ENCODE measurements at places on chromosomes 3 and 15.

DNA sequence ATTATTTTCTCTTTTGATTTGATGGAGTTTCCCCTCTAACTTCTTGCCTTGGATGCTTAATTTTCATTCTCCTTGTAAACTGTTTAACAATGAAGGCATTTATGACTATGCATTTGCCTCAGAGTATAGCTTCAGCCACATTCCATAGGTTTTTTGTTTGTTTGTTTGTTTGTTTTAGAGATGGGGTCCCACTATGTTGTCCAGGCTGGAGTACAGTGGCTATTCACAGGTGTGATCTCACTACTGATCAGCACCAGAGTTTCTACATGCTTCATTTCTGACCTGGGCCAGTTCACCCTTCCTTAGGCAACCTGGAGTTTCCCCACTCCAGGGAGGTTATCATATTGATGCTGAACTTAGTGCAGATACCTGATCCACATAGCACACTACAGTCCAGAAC is 4.1 kb downstream of the SECISBP2L start:
- DNase-seq: no peak

DNA sequence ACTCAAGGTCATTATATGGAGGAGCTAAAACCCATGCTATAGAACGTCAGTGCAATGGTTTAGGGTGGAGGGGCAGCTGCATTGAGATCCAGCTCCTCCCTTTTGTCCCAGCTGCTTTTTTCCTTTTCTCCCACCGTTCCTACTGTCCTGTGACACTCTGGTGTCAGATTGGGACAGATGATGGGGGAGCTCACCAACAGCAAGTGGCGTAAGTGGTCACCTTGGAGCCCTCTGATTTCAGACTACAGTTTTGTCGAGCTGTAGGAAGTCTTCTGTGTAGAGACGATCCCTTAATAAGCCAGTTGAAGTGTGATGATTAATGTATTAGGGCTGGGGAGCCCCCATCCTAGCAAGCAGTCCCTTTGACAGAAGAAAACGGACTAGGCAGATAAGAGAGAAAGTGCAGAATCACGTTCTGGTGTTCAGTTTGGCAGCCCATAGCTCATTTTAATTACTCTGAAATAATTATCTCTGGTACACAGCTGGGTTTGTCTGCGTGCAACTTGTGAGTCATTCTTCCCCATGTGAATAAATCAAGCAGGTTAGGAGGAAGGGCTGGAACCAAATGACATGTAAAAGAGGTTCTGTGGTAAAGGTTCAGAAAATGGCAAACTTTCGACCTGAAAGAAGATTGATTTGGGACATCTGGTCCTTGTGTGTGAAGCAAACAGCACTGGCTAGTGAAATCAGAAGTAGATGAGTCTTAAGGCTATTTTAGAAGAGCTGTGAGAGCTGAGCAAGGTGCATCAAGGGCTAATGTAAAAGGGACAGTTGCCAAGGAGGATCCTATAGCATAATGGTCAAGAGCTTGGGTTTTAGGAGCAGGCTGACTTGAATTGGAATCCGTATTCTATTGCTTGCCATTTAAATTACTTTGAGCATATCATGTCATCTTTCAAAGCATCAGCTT is 241.4 kb downstream of the EDEM1 start:
- peak; percentile 25 for DNase-seq

- DNase-seq: no peak
Measured at GRCh38 chr15:65336493-65337435, 32.3 kb downstream of the RNU5B-1 start.

- no peak for DNase-seq
Measured at GRCh38 chr15:22947101-22948000, 32.8 kb downstream of the CYFIP1 start.

DNA sequence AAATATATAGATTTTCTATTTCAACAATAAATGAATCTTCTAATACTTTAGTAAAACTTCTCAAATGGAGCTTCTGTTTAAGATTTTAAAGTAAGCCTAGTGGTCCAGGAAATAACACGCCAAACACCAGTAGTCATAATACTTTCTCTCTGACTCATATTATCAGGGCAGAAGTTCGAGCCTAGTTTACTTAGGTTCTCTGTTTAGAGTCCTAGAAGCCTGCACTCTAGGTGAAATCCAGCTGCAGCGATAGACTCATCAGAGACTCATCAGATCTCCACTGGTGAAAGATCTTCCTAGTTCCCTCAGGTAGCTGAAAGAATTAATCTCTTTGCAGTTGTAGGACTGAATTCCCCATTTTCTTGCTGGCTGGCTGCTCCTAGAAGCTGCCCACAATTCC is 552.5 kb upstream of the ROBO2 start:
- no peak for DNase-seq

DNA sequence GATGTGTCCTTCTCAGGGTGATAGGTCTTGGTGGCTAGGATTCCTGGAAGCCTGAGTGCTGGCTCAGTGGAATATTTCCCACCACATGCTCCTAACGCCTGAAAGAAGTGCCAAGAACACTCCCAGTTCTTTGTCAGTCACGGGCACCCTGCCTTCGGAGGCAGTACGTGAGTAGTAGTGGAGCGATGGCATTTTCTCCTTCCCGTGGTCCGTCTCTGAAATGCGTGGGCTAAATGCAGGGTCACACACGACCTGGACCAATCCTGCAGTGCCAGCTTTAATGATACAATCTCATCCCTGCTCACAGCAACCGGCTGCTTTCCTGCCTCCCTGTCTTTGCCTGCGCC is 14.5 kb downstream of the H1-8 start:
- no peak for DNase-seq

DNA sequence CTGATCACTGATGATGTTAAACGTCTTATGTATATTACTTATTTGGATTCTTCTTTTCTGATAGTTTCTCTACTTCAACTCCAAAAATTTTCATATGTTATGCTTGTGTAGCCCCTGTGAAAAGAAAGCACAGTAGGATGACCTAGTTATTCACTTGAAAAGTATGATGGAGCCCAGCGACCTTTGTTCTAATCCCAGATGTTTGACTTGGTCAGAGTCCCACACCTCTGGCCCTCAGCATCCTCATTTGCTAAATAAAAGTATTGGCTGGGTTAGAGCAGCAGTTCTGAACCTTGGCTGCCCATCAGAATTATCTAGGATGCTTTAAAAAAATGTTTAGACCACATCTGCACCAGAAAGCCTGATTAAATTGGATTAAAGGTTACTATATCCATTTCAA is 173.7 kb downstream of the ATG7 start:
- no peak for DNase-seq

DNA sequence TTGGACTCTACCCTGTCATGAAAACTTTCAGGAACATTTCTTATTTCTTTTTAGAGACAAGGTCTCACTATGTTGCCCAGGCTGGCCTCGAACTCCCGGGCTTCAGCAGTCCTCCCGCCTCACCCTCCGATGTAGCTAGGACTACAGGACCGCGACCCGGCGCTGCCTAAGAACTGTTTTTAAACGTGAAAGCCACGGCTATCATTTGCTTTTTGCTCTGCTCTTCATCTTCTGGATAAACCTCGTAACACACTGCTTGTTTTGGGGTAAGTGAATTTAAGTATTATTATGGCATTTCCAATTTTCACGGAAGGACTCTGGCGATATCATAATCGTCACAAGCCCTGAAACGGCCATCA is 14.3 kb upstream of the CCNL1 start:
- DNase-seq: no peak

DNA sequence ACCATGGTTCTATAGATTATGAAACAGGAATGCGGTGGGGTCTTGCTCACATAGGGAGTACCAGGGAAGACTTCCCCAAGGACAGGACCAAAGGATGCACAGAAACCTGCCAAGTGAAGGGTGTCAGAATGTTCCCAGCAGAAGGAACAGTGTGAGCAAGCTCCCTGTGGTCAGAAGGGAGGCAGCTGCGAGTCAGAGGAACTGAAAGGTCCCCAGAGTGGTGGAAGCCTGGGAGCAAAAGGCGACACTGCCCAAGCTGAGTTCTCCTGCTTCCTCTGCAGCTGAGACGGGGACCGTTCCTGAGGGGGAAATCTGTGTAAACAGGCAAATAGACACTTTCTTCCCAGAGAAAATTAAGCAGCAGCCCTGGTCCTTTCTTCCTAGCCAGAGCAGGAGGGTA is 14.2 kb upstream of the SLC6A6 start:
- DNase-seq: no peak

- DNase-seq: no peak
Measured at GRCh38 chr3:1404270-1404962, 311.6 kb downstream of the CNTN6 start.

DNA sequence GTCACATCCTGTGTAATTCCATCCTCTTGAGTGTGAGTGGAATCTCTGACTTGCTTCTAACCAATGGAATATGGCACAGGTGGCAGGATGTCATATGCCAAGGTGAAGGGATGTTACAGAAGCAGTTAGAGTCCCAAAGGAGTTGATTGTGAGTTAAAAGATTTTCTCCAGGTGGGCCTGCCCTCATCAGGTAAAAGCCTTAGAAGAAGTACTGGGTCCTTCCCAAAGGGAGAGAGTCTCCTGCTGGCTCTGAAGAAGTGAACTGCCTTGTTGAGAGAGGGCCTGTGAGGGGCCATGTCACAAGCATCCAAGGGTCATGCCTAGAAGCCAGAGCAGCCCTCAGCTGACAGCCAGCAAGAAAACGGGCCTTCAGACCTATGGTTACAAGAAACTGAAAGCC is 13.1 kb downstream of the CMTM7 start:
- DNase-seq: no peak

DNA sequence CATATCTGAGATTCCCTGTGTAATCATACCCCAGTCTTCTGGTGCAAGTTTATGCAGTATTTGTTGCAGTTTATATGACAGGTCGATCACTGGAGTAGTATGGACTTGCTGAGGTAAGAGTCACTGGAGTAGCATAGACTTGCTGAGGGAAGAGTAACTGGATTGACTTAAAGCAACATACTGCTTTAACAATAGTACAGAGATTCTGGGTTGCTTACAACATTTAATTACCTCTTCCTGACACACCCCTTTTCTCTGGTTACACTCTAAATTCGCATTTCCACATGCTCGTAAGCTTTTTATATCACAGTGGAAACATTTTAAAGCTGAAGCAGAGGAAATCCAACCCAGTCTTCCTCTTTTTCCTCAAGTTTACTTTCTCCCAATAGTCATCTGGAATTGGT is 11.8 kb downstream of the AAGAB start:
- no peak for DNase-seq

- DNase-seq: peak; percentile 68
Measured at GRCh38 chr3:75906555-75907112, 121.3 kb upstream of the ZNF717 start.

DNA sequence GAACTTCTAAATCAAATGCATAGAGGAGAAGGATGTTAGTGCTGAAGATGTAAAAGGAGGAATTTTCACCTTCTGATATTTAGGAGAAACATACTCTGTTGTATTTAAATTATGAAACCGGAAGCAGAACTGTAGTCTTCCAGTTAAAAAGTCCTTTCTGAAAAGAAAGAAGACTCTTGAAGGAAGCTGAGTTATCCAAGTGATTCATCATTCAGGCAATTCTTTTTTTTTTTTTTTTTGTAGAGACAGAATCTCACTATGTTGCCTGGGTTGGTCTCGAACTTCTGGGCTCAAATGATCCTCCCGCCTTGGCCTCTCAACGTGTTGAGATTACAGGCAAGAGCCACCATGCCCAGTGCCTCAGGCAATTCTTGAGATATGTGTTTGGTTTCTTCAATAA is 424.8 kb upstream of the TPM1 start:
- DNase-seq: no peak

DNA sequence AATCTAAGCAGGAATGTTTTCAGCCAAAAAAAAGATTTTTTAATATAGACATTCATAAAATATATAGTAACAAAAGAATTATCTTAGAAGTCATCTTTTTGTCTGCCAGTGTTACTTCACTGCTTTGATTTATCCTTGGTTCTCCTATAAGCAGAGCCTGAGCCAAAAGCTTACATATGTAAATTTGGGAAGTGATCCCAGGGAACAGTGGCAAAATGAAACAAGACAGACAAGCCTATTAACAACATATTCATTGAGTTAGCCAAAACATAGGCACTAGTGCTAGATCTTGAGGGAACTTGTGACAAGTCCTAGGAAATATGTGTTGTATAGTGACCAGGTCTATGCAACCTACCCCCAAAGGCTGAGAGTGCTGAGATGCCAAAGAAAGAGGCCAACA is 11.3 kb downstream of the GTPBP8 start:
- no peak for DNase-seq

GRCh38 chr3:56878074-56878473 is 76.3 kb upstream of the ARHGEF3 start:
- DNase-seq: peak; percentile 33

GRCh38 chr15:53569751-53570480 is 189.5 kb downstream of the WDR72 start:
- DNase-seq: no peak

- no peak for DNase-seq
Measured at GRCh38 chr15:57647791-57648130, 56.1 kb downstream of the MYZAP start.

DNA sequence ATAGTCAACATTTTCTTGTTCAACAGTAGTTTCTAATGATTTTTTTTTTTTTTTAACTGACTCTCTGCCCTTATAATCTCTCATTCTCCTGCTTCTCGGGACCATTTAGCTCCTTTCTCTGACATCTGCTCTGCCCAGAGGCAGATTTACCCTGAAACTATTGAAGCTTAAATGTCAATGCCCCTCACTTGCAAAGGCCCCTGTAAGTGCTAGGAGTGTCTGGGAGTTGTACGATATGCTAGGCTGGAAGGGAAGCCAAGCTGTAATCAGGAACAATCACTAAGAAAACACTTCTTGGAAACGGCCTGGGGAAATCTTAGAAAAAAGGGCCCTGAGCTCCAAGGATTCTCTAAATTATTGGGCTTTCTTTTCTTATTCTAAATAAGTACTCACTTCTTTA is 5.8 kb upstream of the PLOD2 start:
- DNase-seq: no peak

DNA sequence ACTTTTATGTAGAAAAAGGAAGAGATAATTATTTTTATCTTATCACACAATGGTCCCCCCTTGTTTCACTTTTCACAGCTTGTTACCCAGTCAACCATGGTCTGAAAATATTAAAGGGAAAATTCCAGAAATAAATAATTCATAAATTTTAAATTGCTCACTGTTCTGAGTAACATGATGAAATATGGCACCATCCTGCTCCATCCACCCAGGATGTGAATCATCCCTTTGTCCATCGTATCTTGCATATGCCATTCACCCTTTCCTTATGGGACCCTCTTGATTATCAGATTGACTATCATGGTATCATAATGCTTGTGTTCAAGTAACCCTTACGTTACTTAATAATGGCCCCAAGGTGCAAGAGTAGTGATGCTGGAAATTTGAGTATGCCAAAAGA is 43.7 kb downstream of the ANKRD28 start:
- no peak for DNase-seq

DNA sequence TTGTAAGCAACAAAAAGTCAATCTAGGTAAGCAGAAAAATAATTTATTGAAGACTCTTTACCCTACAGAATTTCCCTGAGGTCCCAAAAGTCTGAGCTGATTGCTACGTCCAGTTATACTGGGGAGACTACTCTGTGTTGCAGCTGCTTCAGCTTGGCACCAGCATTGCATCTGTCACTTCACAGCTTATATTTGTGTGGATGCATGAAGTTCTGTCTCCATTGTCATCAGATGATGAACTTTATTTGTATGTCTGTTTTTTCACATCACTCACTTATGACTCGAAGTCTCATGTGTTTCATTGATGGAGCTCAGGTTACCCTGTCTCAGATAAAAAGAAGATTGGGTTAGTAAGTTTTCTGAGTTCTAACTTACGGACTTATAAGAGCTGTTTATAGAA is 75.3 kb upstream of the LRRFIP2 start:
- no peak for DNase-seq

GRCh38 chr3:49378249-49378895 is 20.2 kb upstream of the GPX1 start:
- DNase-seq: no peak

GRCh38 chr3:47096959-47097358 is 67.0 kb downstream of the SETD2 start:
- no peak for DNase-seq

- DNase-seq: no peak
Measured at GRCh38 chr3:187902041-187902471, 156.8 kb upstream of the BCL6 start.

All from right kidney (tissue), 9 donors.